ENCODE measurements at places on chromosomes 5 and 9. TPM values are rescaled to one million over a fixed set of nuclear protein-coding genes. Genes with fewer than 3 reads are reported as not detected.

Gene PCDHB4
- 2.3 TPM for total RNA-seq

Gene GPR150
- 0.13 TPM for total RNA-seq

Gene PCDHA5
- total RNA-seq = 0.85 TPM

Gene PLPPR1
- 0.44 TPM for total RNA-seq

Gene PCYOX1L
- 19.2 TPM for total RNA-seq

Gene IFNA21
- not detected for total RNA-seq

- H3K27me3 ChIP-seq = no peaks in the 10 kb centered on the region
- no peak for DNase-seq
- peaks cover 4% of the 10 kb centered on the region for H3K4me1 ChIP-seq
- H3K4me3 ChIP-seq = no peak overlapping the region
- no peaks in the 10 kb centered on the region for H3K36me3 ChIP-seq
Measured at GRCh38 chr9:12884736-12885395, 110.0 kb downstream of the LURAP1L start.

- H3K36me3 ChIP-seq = no peaks in the 10 kb centered on the region
- H3K27ac ChIP-seq = no peak overlapping the region
- H3K27me3 ChIP-seq = no peaks in the 10 kb centered on the region
- 0 out of 2 replicates have a peak, but pooled peaks cover 4% of the 10 kb centered on the region for H3K4me1 ChIP-seq
- DNase-seq = no peak
Measured at GRCh38 chr5:73673161-73673591, 47.2 kb downstream of the ARHGEF28 start.

GRCh38 chr5:153891394-153891793 is 147.3 kb downstream of the FAM114A2 start:
- no peaks in the 10 kb centered on the region for H3K4me1 ChIP-seq
- no peaks in the 10 kb centered on the region for H3K36me3 ChIP-seq
- H3K4me3 ChIP-seq = no peak overlapping the region
- H3K27ac ChIP-seq = no peak overlapping the region
- no peak for DNase-seq

DNA sequence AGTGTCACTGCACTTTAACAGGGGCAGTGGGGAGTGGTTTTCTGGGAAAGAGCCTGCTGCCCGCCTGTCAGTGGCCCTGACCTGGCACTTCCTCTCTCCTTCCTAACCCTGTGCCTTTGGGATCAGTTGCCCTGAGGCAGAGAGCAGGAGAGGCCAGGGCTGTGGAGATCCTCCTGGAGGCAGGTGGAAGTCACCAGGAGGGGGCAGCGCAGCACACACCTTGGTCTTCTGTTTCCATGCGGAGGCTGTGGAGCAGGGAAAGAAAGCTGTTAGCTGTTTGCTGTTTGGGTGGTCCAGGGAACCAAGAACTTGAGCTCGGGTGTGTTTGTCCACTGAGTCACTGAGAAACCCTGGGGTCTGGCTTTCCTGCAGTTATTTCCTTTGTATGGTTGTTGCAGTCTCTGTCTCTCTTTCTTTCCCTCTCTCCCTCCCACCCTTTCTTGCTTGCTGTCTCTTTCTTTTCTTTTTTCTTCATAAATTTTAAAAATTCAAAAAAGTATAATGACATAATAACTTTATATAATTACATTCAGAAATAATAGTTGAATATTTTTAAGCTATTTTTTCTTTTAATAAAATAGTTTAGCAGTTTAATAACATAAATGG is 28.1 kb downstream of the NTRK2 start:
- no peak overlapping the region for H3K4me3 ChIP-seq
- H3K4me1 ChIP-seq = peaks cover 14% of the 10 kb centered on the region
- H3K27ac ChIP-seq = no peak overlapping the region
- no peaks in the 10 kb centered on the region for H3K36me3 ChIP-seq

GRCh38 chr5:122312591-122313406 is 762 bp downstream of the SNCAIP start:
- H3K4me1 ChIP-seq = peaks cover 29% of the 10 kb centered on the region
- peak overlapping the region; percentile 84 for H3K4me3 ChIP-seq
- peak; percentile 29 for DNase-seq
- H3K27ac ChIP-seq = no peak overlapping the region
- H3K36me3 ChIP-seq = peaks cover 10% of the 10 kb centered on the region
- H3K27me3 ChIP-seq = peaks cover 47% of the 10 kb centered on the region

GRCh38 chr9:85067792-85068191 is 398.3 kb downstream of the NTRK2 start:
- H3K27me3 ChIP-seq = no peaks in the 10 kb centered on the region
- no peak overlapping the region for H3K27ac ChIP-seq
- DNase-seq = no peak
- H3K4me1 ChIP-seq = peaks cover 29% of the 10 kb centered on the region
- no peak overlapping the region for H3K4me3 ChIP-seq

GRCh38 chr5:110896901-110897300 is 158.1 kb downstream of the SLC25A46 start:
- H3K4me3 ChIP-seq = no peak overlapping the region
- peaks cover 17% of the 10 kb centered on the region for H3K4me1 ChIP-seq
- no peak overlapping the region for H3K27ac ChIP-seq
- no peaks in the 10 kb centered on the region for H3K27me3 ChIP-seq

- peak overlapping the region; percentile 80 for H3K4me3 ChIP-seq
- DNase-seq = no peak
- peak overlapping the region; percentile 84 for H3K27ac ChIP-seq
- H3K27me3 ChIP-seq = no peaks in the 10 kb centered on the region
Measured at GRCh38 chr5:151081431-151082281, 822 bp upstream of the TNIP1 start.

DNA sequence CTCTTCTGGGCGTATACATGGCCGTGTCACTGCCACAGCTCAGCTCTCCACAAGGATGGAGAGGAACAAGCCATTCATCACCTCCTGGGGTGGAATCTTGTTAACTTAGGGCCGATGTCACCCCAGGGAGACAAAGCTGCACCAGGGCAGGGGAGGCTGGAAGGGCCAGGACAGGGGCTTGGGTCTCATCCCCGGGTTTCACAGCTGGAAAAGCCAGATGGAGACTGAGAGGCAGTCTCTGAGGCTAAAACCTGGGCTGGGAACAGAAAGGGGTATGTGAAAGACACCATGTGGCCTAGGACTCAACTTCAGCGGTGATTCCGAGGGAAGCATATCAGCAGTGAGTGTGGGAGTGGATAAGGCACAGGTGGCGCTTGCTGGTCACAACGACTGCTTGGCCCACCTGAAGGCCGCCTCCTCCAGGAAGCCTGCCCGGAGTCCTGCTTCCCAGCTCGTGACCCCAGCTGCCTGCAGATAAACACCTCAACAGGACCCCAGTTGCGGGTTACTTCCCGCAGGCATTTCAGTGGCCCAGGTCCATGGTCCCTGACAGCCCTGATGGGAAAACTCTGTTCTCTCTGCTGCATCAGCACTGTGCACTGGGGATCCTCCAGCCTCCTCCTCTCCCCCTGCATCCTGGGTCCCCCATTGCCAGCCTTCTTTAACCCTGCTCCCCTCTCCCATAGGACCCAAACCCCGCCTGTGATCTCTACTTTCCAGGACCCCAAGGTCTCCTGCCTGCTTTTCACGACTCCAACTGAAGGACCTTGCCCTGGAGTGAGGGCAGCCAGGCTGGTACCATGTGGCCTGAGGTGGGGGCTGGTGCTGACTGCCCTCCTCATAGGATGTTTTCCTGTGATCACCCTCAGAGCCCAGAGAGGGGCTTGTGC is 51.7 kb upstream of the FCN1 start:
- H3K27me3 ChIP-seq = peaks cover 28% of the 10 kb centered on the region
- no peaks in the 10 kb centered on the region for H3K36me3 ChIP-seq
- H3K4me3 ChIP-seq = no peak overlapping the region
- no peak overlapping the region for H3K27ac ChIP-seq

DNA sequence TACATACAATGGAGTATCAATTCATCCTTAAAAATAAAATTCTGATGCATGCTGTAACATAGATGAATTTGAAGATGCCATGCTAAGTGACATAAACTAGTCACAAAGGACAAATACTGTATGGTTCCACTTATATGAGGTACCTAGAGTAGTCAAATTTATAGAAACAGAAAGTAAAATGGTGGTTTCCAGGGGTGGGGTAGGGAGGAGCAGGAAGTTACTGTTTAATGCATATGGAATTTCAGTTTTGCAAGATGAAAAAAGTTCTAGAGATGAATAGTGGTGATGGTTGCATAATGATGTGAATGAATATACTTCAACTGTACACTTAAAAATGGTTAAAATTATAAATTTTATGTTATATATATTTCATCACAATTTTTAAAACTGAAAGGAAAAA is 57.3 kb upstream of the FNIP1 start:
- H3K4me3 ChIP-seq = no peak overlapping the region
- peaks cover under 1% of the 10 kb centered on the region for H3K36me3 ChIP-seq
- DNase-seq = no peak
- H3K27ac ChIP-seq = no peak overlapping the region
